ENCODE measurements at places on chromosomes 16 and 17.

DNA sequence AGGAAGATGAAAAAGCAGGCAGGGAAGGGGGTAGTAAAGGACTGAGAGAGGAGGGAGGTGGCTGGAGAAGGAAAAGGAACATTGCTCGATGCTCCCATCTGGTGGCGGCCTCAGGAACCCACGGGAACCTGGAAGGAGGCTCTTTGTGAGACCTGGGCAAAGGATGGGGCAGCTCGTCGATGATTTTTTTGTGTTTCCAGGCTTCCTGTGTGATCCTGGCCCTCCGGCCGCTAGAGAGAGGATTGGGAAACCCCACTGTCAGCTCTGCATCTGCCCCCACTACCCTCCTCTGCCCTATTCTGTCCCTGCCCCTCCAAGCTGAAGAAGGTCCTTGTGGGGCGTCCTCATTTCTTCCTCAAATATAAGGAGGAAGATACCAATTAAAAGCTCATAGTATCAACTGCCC, 6.6 kb downstream of the WFIKKN2 start:
- peak; percentile 85 for DNase-seq

DNA sequence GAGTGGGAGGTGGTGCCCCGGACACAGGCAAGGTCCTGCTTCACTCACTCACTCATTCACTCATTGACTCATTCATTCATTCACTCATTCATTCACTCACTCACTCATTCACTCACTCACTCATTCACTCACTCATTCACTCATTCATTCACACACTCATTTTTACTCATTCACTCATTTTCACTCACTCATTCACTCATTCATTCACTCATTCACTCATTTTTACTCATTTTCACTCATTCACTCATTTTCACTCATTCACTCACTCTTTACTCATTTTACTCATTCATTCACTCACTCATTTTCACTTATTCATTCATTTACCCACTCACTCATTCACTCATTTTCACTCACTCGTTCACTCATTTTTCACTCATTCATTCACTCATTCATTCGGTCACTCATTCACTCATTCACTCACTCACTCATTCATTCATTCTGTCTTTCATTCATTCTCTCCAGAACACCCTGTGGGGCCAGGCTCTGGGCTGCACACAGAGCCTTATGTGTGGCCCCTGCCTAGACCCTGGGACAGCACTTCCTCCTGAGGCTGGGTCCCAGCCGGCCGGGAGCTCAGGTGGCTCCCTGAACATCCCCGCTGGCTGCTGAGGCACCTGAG, 9.2 kb downstream of the RPUSD1 start:
- DNase-seq: no peak

DNA sequence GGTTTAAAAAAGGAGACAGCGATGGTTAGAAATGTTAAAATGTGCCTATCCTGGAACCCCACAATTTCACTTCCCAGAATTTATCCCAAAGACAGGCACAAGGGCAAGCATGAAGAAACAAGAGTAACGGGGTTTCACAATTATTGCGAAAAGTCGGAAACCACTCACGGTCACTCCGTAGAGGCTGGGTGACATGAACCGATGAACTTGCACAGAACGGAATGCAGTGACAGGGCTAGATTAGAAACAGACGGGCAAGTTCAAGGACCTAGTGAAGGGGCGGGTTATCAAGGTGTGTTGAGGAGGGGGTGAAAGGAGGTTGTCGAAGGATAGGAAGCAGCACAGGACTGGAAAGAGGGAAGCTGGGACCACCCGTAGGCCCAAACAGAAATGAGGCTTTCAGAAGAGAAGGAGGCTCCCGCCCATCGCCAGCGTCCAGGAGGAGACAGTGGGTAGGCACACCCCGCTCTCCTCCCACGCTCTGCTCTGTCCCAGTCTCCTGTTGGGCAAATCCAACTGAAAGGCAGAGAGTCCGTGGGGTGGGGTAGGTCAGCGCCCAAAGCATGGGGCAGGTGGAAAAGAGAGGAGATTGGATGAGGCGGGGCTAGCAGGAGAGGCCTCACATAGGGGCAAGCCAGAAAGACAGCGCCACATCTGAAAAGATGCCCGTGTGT, 47.4 kb upstream of the JPH3 start:
- DNase-seq: no peak

DNA sequence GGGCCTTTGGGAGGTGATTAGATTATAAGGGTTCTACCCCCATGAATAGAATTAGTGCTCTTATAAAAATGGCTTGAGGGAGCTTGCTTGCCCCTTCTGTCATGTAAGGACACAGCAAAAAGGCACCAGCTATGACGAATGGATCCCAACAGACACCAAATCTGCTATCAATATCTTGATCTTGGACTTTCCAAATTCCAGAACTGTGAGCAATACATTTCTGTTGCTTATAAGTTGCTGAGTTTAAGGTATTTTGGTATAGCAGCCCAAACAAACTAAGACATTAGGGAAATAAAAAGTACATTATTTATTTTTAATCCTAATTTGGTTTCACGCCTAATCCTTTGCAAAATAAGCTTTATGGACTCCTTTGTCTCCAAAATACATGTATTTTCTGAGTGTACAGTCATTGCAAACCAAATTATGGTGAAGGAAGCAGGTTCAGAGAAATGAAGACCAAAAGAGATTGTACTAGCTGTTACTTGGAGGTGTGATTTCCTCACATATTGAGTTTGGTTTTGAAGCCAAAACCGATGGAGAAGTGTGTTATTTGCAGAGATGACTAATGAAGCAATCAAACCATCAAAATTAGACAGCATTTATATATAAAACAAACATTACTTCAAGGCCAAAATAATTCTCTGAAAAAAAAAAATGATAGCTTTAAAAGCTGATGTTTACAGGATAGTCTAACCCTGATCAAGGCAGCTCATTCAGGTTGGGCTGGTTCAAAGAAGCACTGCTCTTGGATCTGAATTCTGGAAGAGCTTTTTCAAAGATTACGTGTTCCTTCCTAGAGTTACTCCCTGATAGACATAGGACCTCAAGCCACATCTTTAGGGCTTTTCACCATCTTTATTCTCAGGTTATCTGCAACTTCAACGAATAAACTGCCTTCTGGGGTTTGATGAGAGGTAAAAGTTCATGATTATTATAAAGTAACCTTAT, 71.6 kb downstream of the MYO1D start:
- no peak for DNase-seq

DNA sequence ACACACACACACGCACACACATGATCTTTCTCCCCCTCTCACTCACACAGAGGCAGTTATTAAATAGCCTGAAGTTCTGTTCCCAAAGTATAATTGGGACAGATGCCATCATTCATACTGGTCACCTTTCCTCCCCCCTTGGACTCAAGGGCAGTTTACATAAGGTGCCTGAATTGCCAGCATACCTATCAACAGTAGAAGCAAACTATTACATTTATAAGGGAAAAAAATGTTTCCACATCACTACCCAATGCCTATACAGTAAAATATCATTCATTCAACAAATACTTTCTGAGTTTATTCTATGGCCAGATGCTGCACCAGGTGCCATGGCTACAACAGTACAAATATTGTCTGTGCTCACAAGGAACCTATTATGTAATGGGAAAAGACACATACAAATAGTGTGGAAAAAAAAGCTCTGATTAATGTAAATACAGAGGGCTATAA, 6.3 kb downstream of the CNTD1 start:
- no peak for DNase-seq

DNA sequence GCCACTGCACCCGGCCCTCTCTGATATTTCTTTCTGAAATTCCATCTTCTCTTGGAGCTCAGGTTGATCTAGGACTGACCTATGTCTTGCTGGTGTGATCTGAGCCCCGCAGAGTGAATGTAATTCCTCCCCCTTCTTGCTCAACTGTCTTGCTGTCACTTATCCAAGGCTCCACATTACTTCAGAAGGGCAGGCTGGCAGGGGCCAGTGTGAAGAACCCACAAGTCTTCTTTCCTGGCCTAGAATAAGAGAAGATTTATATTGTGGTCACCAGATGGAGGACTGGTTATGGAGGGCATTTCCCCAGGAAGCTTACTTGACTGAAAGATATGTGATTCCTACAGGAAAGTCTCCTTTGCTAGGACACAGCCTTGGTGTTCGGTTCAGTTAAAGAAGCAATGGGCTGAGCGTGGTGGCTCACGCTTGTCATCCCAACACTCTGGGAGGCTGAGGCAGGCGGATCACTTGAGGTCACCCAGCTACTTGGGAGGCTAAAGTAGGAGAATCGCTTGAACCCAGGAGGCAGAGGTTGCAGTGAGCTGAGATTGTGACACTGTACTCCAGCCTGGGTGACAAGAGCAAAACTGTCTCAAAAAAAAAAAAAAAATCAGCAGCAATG, 13.4 kb downstream of the ITGAL start:
- DNase-seq: no peak

DNA sequence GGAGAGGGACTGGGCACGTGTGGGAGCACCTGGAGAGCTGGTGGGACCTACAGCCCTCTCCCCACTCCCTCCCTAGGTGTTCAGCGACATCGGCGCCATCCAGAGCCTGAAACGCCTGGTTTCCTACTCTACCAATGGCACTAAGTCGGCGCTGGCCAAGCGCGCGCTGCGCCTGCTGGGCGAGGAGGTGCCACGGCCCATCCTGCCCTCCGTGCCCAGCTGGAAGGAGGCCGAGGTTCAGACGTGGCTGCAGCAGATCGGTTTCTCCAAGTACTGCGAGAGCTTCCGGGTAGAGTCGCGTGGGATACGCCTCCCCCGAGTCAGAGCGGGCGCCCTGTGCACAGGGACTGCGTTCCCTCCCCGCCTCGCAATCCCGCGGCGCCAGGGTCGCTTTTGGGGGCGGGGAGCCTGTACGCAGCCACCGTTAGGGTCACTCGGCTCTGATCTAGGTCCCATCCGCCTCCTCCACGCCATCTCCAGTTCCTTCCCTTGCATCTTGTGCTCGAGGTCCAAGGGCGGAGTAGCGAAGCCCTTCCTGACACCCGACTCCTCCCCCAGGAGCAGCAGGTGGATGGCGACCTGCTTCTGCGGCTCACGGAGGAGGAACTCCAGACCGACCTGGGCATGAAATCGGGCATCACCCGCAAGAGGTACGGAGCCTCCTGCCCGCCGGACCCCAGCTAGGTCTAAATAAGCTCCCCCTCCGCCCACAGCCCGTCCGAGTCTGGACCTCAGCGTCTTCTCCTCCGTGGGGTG, 13.0 kb downstream of the SARM1 start:
- DNase-seq: no peak

DNA sequence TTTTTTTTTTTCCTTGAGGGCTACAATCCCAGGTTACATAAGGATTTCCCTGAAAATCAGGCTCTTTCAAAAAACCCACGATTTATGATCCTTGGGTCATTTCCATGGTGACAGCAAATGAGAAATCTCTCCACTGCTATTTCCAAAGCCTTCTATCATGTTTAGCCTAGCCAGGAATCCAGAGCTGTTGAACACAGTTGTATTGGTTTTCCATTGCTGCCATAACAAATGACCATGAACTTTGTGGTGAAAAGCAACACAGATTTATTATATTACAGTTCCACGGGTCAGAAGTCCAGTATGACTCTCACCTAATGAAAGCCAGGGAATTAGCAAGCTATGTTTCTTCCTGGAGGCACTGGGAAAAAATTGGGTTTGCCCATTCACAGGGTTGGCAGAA, 106.6 kb downstream of the MAF start:
- no peak for DNase-seq

DNA sequence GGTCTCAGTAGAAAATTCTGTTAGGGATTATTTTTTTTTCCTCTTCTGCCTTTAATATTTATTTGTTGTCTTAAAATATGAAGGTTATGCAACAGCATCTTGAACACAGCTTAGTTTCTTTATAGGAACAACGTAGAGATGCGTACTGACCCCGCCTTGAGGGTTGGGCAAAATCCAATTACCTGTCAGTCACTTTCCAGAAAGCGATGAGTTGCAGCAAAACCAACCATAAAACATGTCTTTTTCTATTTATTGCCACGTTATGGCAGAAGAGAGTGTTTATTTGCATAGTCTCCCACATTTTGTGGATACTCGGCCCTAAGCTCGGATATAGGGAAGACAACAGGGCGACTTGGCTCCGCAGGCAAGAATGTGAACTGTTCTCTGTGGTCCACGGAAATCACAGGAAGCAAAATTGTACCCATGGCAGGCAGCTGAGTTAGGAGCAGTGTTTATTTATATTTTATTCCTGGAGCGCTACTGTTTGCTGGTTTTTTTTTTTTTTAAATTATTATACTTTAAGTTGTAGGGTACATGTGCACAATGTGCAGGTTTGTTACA, 44.3 kb upstream of the CACNG5 start:
- no peak for DNase-seq

- no peak for DNase-seq
These were observed 24.5 kb upstream of the CIBAR2 start for GRCh38 chr16:85136702-85137322.

- DNase-seq: peak; percentile 52
These were observed 648.5 kb upstream of the RBFOX1 start for GRCh38 chr16:6684076-6684673.

DNA sequence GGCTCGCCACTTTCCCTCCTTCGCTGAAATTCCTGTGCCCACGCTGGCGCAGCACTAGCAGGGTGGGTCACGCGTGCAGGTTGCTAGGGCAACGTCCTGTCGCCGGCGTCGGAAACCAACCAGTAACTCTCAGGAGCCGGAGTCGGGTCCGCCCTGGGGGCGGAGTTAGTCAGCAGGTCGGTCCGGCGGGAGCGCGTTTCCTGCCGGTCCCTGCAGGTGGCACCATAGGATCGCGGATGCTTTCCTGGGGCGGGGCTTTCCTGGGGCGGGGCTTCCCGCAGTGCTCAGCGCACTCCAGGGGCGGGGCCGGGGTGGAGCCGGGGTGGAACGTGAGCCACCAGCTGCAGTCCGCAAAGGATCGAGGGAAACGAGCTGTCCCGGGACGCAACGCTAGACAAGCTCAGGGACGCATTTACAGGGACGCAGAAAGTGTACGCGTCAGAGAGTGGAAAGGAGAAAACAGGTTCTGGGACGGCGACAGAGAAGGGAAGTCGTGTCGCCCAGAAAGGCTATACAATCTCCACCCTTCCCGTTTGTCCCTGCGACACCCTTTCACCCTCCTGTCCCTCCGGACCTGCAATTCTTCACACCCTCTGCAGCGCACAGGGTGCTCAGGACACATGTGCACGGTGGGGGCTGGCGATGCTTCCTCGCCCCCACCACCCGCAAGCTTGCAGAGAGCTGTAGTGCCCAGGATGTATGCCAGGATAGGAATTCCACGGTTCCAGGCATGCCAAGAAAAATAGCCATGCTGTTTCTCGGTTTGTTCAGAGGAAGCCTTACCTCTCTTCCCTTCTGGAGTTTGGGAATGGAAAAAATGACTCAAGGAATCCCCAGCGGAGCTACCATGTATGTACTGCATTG, 12.3 kb downstream of the COPZ2 start:
- peak; percentile 97 for DNase-seq

All from urothelium cell line (cell line).